ENCODE measurements at places on chromosomes 1 and 21.

GRCh38 chr1:151293093-151293492 is 11.0 kb downstream of the ZNF687 start:
- no peak for DNase-seq

DNA sequence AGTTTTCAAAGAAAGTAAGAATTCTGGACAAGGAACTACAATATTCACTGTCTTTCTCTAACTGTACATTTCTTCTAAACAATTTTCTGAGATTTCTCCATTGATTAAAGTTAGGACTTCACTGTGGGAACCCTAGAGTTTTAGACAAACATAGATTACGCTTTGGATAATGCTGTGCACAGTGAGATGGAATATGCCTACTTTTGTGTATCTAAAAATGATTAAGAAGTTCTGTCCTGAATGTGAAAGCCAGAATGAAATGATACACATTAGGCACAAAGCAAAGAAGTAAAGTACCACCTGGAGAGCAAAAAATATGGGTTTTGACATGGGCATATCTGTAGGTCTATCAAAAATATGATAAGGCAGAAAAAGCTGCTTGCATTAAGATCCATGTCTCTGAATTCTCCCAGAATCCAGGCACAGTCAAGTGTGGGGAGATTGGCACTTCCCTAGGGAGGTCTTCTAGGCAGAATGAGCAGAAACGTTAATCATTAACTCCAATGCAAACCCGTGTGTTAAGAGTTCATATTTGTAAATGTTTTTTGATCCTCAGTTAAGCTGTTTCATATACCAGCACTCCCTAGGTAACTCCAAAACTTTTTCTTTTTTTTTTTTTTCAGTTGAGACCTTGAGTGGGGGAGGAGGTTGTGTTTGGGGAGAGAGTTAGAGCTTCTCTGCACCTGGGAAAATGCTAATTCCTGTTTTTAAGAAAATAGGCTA is 467.1 kb downstream of the LMO4 start:
- peak; percentile 82 for DNase-seq

DNA sequence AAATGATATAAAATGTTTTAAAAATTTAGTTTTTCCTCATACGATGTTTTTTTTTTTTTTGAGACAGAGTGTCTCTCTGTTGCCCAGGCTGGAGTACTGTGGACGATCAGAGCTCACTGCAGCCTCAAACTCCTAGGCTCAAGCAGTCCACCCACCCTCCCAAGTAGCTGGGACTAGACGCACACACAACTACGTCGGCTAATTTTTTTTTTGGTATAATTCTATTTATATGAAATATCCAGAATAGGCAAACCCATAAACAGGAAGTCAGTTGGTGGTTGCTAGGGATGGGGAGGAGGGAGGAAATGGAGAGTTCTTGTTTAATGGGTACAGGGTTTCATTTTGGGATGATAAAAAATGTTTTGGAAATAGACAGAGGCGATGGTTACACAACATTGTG is 56.5 kb downstream of the WARS2 start:
- DNase-seq, result no peak

DNA sequence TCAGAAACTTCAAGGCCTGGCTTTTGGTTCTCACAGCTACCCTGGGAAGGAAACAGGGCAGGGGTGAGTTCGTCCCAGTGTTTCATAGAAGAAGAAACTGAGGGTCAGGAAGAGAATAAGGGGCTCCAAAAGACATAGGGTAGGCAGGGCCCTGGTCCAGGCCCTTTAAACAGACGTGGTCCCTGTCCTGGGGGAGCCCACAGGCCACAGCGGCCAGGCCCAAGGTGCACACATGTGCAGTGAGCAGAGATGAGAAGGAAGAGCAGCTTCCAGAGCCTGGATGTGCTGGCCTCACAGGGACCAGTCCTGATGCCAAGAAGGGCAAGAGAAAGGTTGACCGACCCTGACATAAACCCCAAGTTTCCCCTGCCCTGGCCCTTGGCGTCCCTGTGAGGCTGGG is 295.4 kb upstream of the VAMP3 start:
- no peak for DNase-seq

DNA sequence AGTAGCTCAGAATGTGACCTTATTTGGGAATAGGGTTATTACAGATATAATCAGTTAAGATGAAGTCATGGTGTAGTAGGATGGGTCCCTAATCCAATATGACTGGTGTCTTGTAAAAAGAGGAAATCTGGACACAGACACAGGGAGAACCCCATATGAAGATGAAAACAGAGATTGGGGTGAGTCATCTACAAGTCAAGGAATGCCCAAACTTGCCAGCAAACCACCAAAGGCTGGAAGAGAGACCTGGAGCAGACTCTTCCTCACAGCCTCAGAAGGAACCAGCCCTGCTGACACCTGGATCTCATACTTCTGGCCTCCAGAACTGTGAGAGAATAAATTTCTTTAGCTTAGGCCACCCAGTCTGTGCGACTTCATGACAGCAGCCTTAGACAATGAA is 29.9 kb downstream of the KRTAP19-8 start:
- DNase-seq, result no peak

DNA sequence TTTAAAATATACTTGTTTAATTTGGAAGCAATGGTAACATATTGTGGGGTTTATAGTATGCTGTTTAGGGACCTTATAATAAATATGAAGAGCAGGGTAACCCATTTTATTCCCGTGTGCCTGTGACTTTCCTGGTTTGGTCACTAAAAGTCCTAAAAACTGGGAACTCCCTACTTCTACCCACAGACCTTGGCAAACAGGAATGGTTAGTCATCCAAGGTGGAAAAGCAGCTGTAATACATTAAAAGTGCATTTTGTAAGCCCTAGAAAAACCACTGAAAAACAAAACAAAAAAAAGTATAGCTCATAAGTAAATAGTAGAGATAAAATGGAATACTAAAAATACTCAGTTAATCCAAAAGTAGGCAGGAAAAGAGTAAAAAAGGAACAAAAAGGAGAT is 538.9 kb downstream of the LMO4 start:
- DNase-seq, result no peak

DNA sequence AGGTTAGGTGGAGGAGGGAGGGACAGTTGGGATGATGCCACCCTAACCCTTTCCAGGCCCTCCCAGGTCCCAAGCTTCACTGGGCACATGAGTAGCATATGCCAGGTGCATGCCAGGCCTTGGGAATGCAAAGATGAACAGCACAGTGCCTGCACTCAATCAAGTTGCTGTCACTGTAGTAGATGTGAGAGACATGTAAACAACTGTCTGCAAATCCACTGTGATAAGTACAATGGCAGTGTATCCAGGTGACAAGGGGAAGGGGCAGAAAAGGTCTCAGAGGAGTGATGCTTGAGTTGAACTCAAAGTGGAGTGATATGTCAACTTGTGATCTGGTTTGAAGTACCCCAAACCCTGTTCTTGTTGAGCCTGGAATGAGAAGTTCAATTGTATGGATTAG is 49.5 kb upstream of the LRRN2 start:
- no peak for DNase-seq

Data from LoVo (cell line).